ENCODE measurements at places on chromosomes 5 and 9.

GRCh38 chr5:54525261-54525660 is 7.7 kb downstream of the SNX18 start:
- ATAC-seq: no peak

DNA sequence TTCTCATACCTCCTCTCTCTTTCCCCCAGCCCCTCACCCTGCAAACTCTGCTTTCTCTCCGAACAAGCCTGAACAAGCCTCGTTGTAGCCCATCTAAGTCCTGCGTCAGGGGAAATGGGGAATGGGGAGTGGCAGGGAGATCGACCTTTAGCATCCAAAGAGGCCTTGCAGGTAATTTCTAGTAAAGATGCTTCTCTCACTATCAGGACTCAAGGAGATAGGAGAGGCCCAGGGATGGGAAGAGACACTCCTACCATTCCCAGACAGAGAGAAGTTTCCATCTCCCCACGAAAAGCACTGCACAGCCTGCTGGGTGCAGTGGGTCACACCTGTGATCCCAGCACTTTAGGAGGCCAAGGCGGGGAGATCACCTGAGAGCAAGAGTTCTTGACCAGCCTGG is 44.4 kb upstream of the CTNNA1 start:
- no peak for ATAC-seq

DNA sequence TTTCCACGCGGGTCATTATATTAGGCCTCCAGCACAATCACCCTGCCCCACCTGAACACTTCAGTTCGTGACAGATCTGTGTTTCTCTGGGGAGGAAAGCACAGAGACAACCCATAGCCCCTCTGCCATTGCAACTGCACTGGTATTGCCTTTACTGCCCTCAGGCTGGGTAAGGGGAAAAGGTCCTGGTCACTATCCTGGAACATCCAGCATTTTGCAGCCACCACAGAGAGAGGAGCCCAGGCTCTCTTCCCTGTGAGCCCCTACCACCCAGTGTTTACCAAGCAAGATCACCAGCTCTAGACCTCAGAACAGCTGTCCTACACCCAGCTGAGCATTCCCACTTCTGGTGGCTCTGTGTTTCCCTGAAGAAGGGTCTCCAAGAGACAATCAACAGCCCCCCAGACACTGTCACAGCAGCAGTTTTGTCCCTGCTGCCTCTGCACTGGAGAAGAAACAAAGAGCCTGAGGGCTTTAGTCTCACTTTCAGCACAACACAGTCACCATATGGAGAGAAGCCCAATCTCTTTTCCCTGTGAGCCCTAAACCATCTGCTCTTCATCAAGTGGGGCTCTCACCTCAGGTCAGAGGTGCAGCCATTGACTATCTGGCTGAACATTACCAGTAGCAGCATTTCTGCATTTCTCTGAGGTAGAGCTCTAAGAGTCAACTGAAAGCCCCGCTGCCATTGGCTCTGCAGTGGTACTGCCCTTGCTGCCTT is 655.2 kb upstream of the FAM174A start:
- ATAC-seq: no peak

DNA sequence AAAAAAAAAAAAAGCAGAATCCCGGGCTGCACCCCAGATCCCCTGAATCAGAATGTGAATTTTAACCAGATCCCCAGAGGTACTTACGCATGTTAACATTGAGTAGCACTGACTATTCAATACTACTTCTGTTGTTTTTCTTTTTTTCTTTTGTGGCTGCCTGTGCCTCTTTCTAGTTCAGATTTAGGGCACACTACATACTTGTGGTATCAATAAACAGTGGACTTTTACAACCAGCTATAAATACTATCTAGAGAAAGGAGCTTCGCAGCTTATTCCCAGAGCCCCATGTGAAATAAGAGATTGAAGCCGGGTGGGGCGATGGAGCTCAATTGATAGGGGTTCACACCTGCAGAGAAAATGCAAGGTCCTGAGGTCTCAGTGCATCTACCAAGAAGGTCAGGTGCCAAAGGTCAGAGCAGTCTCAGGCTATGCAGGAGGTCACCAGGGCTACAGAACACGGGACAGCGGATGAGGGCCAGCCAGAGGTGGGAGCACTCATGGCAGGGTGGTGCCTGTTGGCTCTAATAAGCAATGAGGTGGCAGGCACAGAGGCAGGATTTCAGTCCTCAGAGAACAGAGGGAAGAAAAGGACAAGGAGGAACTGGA is 22.3 kb downstream of the WWC1 start:
- no peak for ATAC-seq

GRCh38 chr5:115325296-115325959 is 29.0 kb upstream of the CCDC112 start:
- peak; percentile 13 for ATAC-seq

DNA sequence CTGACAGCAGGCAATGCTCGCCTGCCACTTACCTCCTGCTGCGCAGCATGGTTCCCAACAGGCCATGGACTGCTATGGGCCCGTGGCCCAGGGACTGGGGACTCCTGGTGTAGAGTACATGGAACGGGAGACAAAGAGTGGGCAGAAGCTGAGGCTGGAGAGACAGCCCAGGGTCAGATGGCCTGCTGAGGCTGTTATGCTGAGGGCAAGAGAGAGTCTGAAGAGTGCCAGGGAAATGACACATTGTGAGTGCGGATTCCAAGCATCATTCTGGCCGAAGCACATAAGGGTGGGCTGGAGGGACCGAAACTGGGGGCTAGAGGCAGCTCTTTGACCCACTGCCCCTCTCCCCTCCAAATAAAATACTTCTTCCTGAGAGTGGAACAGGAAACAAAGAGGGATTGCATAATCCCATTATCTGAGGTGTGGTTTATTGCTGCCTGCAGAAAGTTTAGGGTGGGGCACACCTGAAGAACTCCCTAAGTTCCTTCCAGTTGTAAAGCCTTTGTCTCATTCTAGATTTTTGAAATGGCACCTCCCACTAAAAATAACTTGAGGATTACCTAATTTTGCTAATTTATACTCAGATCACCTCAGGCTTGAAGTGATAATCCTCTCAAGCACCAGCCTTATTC is 158.1 kb downstream of the ATP10B start:
- no peak for ATAC-seq

DNA sequence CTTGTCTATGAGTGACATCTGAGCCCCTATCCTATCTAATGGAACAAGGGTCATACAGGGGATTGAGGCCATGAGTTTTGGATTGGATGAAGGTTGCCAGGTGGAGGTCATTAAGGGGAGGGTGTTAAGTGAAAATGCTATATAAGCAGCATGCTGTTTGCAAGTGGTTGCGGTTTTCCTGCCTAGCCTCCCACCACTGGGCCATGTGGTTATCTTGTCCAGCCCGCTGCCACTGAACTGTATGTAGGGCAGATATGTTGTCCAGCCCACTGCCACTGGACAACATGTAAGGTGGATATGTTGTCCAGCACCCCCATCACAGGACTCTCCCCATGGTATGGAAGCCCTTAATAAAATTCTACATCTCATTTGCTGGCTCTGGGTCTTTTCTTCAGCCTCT is 200.0 kb downstream of the FGF10 start:
- no peak for ATAC-seq

DNA sequence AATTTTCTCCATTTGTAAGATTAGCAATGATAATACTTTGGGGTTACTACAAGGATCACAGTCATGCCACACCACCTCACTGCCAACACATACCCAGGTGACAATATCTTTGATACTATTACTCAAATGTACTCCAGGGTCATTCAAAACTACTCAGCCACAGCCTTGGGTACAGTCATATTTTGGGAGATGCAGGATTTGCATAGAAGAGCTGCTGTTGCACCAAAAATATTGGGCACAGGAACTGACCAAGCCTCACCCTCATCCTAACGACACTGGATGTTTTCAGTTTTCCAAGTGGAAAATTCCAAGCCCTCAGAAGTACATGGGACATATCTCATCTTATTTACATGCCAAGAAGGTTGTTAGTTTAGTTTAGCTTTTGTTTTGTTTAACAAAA is 120.9 kb upstream of the C6 start:
- no peak for ATAC-seq

DNA sequence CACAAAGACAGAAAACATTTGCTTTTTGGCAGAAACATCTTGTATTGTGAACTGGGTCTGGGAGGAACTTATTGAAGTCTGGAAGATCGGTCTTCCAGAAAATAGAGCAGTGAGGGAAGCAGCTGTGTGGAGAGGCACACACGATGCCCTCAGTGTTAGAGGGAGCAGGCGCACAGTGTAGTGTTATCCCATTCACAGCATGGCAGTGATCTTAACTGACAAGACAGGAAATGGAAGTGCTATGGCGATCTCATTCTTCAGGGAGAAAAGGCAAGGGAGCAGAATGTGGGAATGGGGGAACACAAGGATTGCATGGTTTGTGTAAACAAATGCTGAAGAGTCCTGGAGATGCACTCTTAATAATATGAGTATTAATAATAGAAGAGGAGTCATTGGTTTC is 161.0 kb downstream of the PBX3 start:
- no peak for ATAC-seq

DNA sequence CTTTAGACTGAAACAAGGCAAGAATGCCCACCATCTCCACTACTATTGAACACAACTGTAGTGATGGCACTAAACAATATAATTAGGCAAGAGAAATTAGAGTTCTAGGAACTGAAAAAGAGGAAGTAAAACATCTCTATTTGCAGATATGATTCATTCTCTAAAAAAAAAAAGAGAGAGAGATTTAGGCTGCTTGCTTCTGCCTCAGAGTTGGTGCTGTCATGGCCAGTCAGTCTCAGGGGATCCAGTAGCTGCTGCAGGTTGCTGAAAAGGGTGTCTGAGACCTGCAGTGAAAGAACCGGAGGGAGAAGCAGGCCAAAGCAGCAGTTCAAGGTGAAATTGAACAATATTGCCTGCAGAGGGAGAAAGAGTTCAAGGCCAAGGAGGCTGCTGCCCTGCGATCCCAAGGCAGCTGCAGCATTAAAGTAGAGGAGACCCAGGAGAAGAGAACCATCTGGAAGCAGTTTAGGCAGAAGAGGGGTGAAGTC is 72.5 kb downstream of the AP3B1 start:
- no peak for ATAC-seq

DNA sequence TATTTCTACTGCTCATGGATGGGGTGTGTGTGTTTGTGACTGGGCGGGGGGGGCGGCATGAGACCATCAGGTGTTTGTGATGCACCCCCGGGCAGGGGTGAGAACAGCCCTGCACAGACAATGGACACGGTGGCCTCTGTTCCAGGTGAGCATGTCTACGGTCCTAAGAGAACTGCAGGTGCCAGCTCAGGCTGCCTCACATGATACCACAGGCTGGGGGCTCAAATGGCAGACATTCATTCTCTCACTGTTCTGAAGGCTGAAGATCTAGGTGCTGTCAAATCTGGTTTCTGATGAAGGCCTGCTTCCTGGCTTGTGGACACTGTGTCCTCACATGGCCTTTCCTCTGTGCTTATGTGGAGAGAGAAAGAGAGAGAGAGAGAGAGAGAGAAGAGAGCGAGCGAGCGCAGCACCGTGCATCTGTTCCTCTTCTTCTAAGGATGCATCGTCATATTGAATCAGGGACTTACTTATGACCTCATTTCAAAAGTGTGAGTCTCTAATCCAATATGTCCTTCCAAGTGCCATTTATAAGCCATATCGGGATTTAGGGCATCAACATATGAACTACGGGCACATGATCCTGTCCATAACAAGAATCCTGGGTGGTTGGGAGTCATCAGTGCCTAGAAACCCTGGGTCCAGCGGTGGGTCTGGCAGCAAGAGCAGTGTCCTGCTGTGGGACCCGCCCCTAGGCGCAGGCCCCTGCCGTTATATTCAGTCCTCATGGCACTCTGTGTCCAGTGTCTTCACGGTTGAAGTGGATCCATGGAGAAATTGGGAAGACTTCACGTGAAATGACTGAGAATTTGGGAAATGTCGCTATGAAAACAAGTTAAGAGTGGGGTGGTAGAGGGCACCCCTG is 42.5 kb downstream of the NXNL2 start:
- ATAC-seq: no peak

DNA sequence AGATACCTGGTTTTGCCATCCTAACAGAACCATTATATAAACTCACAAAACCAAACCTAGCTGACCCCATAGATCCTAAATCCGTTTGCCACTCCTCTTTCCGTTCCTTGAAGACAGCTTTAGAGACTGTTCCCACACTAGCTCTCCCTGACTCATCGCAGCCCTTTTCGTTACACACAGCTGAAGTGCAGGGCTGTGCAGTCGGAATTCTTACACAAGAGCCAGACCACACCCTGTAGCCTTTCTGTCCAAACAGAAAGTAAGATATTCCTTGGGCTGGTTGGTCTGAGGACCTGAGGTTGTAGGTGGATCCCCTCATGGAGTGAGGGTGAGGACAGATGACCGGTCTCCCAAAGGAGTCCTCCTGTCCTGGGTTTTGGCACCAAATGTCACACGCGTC is 56.7 kb upstream of the NAA35 start:
- peak; percentile 99 for ATAC-seq

DNA sequence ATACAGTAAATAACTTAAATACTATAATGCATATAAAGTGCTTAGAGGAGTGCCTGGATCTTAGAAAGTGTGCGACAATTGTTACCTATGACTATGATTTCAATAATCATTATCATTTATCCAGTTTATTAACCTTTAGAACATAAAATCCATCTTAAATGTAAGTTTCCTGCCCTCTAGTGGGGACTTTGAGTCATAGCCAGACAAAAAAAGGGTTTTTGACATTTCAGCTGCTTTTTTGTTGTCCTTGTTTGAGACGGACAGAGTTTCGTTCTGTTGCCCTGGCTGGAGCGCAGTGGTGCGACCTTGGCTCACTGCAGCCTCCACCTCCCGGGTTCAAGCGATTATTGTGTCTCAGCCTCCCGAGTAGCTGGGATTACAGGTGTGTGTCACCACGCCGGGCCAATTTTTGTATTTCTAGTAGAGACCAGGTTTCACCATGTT is 9.7 kb upstream of the C9orf152 start:
- ATAC-seq: no peak

- no peak for ATAC-seq
Observed at GRCh38 chr9:137146527-137146918, 7.6 kb downstream of the GRIN1 start.

- ATAC-seq: no peak
Observed at GRCh38 chr5:148084269-148084668, 20.5 kb downstream of the SPINK5 start.

GRCh38 chr5:66157046-66157445 is 12.9 kb downstream of the SREK1 start:
- no peak for ATAC-seq

DNA sequence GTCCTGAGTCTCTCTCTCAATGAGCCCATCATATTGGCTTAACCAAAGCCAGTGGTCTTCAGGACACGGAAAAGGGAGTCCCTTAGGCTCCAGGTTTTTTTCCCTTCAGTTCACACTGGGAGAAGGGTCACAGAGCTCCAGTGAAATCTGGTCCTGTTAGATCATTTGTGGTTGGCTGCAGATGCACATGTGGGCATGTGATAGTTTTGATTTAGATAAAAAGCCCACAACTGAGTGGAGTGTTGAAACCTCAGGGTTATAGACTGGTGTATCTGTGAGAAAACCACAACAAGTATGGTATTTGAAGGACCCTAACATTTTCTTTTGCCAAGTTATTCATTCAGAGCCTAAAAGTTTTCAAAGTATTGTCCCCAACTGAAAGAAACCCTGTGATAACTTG is 46.7 kb downstream of the PRLR start:
- ATAC-seq: no peak
